CD4-positive, alpha-beta T cell treated with Interleukin-17A for 4 hours (primary cell): ENCODE measurements at places on chromosomes 7 and 10.

- no peak for DNase-seq
These were observed 325.5 kb downstream of the PAXIP1 start for GRCh38 chr7:154677454-154677853.

DNA sequence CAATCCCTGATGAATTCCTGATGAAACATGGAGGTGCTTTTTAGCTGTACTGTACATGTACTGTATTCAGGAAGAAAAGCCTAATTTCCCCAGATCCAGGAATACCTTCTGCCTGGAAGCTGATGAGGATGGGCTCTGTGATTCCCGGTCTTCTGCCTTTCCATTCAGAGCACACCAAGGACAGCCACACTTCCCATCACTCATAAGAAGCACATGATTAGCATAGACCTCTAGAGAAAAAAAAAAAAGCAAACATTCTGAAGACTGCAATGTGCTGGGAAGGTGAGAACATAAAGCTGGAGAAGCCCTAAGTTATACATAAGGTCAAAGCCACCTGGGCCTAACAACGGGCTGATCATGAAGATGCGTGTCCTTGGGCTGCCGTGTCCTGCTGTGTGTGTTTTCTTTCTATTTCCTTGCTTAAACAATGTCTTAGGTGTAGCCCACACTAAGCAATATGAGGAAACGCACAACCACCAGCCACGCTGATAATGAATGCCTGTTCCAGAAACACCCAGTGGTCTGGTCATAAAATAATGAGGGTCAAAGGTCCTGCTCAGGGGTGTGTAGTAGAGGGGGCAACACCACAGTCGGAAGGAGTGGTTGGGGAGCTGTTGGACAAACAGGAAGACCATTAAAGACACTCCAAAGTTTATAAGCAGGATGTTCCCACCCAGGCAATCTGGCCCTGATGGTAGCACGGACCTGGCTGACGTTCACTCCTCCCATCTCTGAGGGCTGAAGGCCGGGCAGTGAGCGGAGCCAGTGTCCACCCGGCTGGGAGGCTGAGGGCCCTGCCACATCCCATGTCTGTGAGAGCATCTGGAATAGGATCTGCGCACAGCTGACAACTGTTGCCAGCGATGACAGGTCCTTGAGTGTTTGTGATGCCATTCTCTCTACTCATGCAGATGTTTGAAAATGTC is 7.9 kb downstream of the PKD1L1 start:
- no peak for DNase-seq

- no peak for DNase-seq
These were observed 97.5 kb downstream of the FAM53B start for GRCh38 chr10:124646483-124647352.

DNA sequence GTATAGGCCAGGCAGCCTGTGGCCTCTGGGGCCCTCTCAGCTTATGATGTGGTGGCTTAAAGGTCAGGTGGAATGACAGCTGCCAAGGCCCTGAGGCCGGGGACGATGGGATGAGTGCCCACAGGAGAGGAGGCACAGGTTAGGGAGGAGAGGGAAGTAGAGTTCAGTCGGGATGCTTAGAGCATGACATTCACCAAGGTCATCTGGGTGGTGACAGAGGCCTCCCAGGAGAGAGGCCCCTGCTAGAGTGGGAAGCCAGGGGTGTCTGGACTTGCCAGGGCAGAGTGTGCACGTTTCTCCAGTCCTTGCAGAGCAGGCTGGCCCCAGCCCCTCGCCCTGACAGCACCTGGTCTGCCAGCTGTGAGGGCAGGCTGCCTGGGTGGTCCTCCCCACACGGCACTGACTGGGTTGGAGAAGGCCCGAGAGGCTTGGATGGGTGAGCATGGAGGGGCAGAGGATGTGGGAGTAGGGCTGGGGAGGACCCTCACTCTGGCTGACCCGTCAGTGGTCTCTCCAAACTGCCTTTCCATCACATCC is 1.5 kb downstream of the CALHM1 start:
- no peak for DNase-seq

GRCh38 chr10:77850620-77851231 is 75.8 kb downstream of the DLG5 start:
- no peak for DNase-seq

GRCh38 chr10:120011359-120012130 is 119.0 kb downstream of the SEC23IP start:
- no peak for DNase-seq

- DNase-seq, result no peak
These were observed 425.2 kb upstream of the NFE2L3 start for GRCh38 chr7:25726781-25727311.

DNA sequence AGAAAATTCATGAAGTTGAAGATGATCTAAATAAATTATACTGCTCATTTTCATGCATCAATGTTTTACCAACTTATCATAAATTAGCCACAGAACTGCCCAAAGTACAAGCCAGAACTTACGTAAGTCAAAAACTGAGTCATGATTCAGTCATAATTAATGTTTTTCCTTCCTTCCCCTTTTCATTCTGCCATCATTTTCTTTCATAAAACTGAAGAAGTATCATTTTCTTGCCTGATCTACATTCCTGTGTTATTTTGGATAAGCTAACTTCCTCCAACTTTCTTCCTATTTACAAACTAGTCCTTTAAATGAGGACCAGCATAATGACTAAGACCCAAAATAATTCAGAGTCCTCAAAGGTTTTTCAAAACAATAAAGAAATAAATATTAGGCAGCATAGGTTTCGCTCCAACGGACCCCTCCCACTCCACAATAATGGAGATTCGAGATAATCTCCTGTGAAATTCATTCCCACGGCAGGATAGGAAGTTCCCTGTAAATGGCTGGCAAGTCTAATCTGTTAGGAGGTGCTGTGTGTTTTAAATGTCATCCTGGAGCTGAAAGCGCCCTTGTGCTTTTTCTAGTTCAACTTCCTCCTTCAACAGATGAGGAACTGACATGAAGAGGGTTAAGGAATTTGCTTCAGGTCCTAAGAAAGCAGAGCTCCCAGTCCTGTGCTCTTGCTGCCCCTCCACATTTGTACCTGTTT is 218.9 kb downstream of the DOCK4 start:
- no peak for DNase-seq

DNA sequence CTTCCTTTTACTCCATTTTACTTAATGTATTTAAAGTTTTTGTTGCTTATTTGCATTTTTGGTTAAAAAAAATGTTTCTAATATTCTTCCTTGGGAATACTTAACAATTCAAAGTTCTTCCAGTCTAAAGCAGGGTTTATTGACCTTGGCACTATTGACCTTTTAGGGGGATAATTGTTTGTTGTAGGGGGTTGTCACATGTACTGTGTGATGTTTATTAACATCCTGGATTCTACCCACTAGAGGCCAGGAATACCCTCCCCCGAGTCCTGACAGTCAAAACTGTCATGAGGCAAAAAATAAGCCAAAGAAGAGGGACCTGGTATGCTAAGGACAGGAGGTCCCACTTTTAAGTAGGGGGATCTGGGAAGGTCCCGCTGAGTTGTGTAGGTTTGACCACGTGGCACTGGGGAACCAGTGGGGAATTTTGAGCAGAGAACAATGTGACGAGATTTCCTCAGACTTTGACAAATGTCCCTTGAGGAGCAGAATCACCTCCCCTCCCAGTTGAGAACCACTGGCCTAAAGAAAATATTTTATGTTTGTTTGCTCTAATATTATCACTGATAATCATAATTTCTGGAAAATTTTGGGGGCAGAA is 178.3 kb upstream of the PRR15 start:
- DNase-seq, result no peak

DNA sequence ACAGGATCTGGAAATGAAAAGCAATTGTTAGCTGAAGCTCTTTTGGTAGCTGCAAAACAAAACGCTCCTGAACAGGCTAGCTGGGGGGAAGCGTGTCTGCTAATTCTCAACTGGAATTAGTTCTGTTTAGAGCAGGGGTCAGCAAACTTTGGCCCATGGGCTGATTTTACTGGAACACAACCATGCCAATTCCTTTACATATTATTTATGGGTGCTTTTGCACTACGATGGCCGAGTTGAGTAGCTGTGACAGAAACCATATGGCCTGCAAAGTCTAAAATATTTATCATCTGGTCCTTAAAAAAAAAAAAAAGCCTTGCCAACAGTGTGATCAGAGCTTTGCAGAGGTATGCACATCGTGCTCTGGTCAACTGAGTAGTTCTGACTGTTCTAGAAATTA is 108.4 kb upstream of the PDLIM1 start:
- no peak for DNase-seq

- no peak for DNase-seq
These were observed 343.3 kb downstream of the FRMD4A start for GRCh38 chr10:13987446-13987845.

DNA sequence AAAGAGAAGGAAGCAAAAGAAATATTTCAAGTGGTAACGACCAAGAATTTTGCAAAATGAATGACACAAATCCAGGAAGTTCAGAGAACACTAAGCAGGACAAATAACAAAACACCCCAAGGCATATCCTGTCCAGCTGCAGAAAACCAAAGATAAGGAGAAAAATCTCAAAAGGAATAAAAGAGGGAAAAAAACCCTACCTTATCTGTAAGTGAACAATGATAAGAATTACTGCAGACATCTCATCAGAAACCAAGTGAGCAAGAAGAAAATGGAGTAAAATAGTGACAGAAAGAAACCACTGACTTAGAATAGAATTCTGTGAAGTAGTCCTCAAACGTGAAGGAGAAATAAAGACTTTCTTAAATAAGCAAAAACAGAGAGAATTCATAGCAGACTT is 21.8 kb downstream of the CARD11 start:
- DNase-seq, result no peak

DNA sequence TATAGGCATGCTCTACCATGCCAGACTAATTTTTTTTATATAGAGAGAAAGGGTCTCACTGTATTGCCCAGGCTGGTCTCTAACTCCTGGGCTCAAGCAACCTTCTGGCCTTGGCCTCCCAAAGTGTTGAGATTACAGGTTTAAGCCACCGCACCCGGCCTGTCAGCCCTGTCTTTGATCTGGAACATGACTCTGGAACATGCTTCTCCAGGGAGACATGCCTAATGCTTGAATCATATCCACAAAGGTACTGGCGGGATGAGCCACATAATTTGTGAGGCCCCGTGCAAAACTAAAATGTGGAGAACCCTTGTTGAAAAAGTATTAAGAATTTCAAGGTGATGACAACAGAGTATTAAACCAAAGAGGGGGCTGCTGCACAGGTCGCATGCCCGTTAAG is 282.8 kb downstream of the ARHGAP12 start:
- DNase-seq, result no peak

DNA sequence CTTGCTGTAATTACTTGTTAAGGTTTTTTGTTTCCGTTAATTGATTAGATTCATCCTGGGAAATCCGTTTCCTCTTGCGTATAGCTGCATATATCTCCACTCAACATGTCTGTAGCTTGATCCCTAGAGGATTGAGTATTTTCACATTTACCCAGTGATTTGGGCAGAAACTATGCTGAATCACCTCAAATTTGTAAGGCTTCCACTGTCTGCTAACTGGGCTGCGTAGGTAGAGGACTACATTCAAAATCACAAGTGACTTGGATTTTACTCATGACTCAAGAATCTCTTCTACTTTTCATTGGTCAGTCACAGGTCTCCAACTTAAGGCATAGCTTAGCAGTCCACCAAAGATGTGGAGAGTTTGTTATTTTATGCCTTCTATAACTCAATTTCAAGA is 141.8 kb downstream of the POLR1F start:
- DNase-seq, result no peak

- DNase-seq, result peak; percentile 51
These were observed 98.9 kb downstream of the NEURL1 start for GRCh38 chr10:103592186-103593021.

DNA sequence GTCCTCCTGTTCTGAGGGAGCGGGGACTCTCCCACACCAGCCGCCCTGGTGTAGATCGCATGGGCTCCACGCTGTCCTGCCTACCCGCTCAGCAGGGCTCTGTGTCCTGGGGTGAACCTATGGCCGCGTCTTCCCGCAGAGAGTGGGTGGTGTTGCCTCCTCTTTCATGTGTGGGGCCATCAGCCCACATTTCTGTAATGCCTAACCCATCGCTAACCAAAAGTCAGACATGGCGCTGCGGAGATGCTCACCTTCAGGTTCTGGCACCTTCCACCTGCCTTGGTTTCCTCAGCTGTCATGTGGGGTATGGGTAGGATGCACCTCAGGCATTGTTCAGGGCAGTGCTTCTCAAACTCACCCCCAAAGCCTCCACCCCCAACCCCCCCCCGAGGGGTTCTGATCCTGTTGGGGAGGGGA is 50.5 kb upstream of the CAMK2B start:
- DNase-seq, result no peak

- no peak for DNase-seq
These were observed 64.6 kb downstream of the ITGB1 start for GRCh38 chr10:32893434-32893833.

- no peak for DNase-seq
These were observed 4.9 kb upstream of the NSUN5 start for GRCh38 chr7:73313521-73313906.

GRCh38 chr10:124622158-124622557 is 122.0 kb downstream of the FAM53B start:
- no peak for DNase-seq

- DNase-seq, result no peak
These were observed 121.8 kb downstream of the CD36 start for GRCh38 chr7:80760292-80760691.

DNA sequence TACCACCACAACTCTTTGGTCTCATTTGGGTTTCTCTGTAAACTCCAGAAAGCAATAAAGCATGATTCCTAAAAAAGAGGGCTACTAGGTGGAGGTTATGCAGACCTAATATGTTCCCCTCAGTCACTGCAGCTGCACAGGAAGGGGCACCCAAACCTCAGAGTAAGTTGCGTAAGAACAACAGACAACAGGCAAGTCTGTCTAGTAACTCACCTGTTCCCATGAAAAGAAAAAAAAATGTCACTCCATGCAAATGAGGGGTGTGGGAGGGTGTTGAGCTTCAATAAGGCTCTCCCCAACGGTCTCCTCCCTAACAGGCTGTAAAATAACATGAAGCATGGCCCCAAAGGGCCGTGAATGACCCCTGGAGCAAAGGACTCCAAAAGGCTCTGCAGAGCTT is 461.4 kb downstream of the KCNMA1 start:
- no peak for DNase-seq

DNA sequence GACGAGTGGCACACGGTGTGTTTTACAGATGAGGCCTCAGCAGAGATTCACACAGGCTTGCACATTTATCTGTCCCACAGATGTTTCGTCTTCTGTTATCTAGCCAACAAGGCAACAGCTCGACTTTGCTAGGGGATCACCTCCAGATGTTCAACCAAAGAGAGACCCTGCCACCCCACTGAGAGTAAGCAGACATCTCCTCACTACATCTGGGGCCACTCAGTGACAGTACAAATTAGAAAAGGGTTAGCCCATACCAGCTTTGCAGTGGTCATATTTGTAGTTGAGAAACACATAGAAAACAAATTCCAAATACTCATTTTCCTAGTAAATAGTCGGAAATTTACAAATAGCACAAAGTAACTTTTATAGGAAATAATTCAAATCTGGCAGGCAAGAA is 164.2 kb downstream of the HDAC9 start:
- no peak for DNase-seq

GRCh38 chr10:1412531-1413189 is 324.7 kb downstream of the ADARB2 start:
- no peak for DNase-seq
